ENCODE measurements at places on chromosomes 3 and 15.

- DNase-seq = peak; percentile 59
These were observed 13.5 kb downstream of the UBAP1L start for GRCh38 chr15:65101411-65101890.

DNA sequence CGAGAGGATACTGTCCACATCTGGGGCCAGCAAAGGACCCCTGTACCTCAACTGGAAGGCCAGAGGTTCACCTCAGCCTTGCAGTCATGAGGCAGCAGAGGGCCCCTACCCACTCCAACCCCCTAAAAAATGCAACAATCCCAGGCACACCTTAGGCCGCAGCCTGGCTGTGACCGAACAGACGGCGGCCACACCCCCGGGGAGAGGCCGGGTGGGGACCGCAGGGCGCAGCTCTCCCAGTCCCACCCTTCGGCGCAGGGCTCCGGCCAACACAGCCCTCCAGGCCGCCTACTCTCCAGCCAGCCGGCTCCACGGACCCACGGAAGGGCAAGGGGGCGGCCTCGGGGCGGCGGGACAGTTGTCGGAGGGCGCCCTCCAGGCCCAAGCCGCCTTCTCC, 457 bp upstream of the DNAJA4 start:
- DNase-seq = no peak

GRCh38 chr3:149936812-149937230, 33.9 kb downstream of the PFN2 start:
- peak; percentile 11 for DNase-seq

- DNase-seq = no peak
These were observed 111.1 kb downstream of the SNRPN start for GRCh38 chr15:25065876-25066275.

- DNase-seq = no peak
These were observed 64.7 kb downstream of the OXSM start for GRCh38 chr3:25854635-25855034.

GRCh38 chr3:21718161-21718765, 32.7 kb downstream of the ZNF385D start:
- DNase-seq = no peak

- no peak for DNase-seq
These were observed 5.1 kb downstream of the CHRD start for GRCh38 chr3:184384856-184385422.

GRCh38 chr3:29880809-29881208, 599.9 kb downstream of the RBMS3 start:
- DNase-seq = no peak

DNA sequence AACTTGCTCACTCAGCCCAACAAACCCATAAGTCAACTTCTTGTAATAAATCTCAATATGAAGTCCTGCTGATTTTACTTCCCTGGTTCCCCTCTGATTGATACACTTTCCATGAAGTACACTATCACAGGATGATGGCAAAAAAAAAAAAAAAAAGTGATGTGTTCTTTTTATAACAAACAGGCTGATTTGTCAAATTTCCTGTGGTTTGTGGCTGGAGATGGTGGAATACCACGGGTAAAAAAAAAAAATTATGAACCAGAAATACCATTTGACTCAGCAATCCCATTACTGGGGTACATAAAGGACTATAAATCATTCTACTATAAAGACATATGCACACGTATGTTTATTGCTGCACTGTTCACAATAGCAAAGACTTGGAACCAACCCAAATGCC, 10.7 kb upstream of the SERPINI2 start:
- no peak for DNase-seq

GRCh38 chr15:56906766-56907165, 11.7 kb upstream of the TCF12 start:
- DNase-seq = no peak

GRCh38 chr15:85689729-85690128, 105.0 kb downstream of the KLHL25 start:
- DNase-seq = no peak

GRCh38 chr3:154886437-154886836, 193.7 kb upstream of the MME start:
- no peak for DNase-seq

GRCh38 chr15:70195587-70196305, 98.0 kb upstream of the TLE3 start:
- no peak for DNase-seq

DNA sequence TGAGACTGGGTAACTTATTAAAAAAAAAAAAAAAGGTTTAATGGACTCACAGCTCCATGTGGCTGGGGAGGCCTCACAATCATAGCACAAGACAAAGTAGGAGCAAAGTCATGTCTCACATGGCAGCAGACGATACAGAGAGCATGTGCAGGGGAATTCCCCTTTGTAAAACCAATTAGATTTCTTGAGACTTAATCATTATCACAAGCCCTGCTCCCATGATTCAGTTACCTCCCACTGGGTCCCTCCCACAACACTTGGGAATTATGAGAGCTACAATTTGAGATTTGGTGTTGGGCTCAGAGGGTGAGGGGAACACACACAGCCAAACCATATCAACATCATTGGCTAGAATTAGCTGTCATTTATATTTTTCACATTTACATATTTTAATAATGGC, 221.0 kb downstream of the RSRC1 start:
- DNase-seq = no peak

DNA sequence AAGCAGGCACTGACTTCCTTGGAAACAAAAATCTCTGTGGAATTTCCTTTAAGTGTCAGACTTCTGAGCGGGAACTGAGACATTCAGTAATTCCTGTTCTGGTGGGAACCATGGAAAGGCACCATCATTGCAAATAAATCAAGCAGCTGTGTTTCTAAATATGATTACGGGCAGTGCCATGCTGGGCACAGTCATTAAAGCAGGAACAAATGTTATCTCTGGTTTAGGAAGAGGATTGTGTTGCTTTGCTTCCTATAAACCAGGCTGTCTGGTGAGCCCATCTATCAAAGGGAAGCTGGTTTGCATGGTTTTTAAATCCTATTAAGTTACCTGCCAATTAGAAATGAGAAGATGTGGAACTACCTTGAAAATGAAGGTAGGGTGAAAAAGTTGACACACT, 86.7 kb downstream of the EBLN2 start:
- no peak for DNase-seq

DNA sequence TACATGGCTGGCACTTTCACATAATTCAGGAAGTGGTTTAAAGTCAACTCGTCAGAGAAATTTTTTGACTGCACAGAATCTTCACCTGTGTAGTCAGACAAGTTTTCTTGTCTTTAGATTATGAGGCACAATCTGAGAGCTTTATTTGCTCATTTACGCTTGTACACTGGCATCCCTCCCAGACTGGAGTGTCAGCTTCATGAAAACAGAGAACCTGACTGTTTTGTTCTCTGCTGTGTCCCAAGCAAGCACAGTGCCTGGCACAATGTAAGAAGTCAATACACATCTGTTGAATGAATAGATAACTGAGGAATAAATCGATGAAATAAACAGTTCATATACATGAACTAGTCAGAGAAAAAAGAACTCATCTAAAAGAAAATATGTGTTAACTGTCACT, 846.1 kb upstream of the CFAP20DC start:
- no peak for DNase-seq

DNA sequence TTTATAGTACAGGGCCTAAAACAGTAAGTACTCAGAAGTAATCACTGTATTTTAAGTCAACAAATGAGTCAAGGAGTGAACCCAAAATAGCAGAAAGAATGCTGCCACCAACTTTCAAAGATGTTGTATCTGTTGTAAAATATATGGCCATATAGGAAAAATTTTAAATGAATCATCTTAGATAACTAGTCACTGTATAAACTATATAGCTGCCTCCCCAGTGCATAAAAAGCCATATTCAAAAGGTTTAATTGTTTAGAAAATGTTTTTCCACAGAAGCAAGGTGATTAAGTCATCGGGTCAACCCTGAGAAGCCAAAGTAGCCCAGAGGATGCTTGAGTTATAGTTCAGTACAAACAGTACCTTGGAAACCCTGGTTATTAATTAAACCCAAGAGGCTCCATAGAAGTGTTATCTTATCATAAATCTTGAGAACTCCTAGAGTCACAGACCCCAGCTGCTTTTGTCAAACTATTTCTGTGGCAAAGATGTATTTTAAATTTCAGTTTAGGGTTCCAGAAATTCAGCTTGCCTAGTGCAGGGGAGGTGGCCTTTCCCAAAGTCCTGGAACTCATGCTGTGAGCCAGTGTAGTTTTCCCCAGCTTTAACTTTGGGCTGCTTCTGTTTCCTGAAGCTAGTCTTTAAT, 39.2 kb downstream of the MBNL1 start:
- DNase-seq = no peak

DNA sequence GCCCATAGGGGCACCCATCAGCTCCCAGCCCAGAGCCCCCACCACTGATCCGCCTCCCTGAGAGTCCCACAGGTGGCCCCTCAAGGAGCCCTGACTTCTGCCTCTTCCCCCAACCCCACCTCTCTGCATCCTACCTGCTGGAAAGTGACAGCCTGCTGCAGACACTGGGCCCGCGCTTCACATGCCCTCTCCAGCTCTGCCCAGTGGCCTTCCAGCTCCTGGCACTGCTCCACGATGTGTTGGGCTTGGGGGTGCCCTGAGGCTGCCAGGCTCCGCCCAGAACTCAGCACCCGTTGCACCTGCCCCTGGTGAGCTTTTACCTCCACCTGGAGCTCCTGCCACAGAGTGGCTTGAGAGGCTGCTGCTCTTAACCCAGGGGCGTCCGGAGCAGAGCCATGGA, 20.1 kb downstream of the SPTBN5 start:
- no peak for DNase-seq

DNA sequence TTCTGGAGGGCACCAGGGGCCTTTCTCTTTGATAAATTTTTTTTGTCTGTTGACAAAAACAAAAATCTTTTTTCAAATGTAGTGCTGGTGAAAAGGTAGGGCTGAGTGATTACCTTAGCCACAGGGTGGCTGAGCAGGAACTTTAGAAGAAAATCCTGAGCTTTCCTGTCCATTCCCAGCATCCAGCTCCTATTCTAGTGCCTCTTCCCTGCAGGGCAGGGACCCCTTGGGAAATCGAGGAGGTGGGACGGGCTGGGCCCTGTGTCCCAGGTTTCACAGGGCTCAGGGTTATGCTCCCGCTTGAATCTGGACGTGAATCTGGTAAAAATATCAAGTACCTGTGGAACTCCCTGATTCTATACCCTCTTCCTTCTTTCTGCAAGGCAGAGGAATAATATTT, 31.7 kb downstream of the EDEM1 start:
- DNase-seq = no peak

- DNase-seq = no peak
These were observed 77.5 kb upstream of the PRR23C start for GRCh38 chr3:139122221-139122581.

- DNase-seq = no peak
These were observed 254.5 kb downstream of the FAM43A start for GRCh38 chr3:194939949-194940770.
